Endothelial cell of umbilical vein (primary cell): ENCODE measurements at places on chromosomes 11 and 22. TPM values are rescaled to one million over a fixed set of nuclear protein-coding genes. Genes with fewer than 3 reads are reported as not detected.

GRCh38 chr11:28697920-28698827, 590.0 kb downstream of the METTL15 start:
- DNase-seq = peak; percentile 60

DNA sequence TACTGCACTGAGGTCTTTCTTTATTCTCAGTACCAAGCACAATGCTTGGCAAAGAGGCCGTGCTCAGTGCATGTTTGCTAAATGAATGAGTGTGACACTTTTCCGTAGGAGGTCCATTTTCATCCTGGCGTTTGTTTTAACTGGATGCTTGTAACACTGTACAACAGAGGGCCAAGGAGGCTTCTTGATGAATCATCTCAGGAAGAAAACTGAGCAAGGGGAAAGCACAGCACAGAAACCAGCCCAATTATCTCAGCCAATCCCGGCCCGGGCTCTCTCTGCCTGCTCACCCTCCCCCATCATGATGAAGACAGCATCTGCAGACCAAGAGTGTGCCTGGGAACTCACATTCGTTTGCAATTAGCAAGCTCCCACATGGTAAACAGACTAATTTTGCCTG, 570.3 kb downstream of the OPCML start:
- no peak for DNase-seq

GRCh38 chr11:14357881-14358728, 878 bp downstream of the RRAS2 start:
- peak; percentile 65 for DNase-seq

GRCh38 chr11:64233913-64234586, at the start of gene VEGFB:
TSS of gene VEGFB (plus strand) at chr11:64234584. CDS start at chr11:64234834, 250 bp downstream.
- DNase-seq = peak; percentile 48

DNA sequence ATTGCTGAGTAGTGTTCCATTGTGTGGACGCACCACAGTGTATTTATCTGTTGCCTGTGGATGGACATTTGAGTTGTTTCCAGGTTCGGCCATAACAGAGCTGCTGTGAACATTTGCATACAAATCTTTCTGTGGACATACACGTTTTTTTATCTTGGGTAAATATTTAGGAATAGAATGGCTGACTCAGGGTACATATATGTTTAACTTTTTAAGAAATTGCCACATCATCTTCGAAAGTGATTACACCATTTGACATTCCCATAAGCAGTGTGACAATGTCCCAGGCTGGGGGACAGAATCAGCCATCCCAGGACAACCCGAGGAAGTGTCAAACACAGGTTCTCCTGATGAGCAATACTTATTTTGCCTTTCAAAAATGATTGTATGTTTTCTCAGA, 87.9 kb downstream of the OSBP2 start:
- no peak for DNase-seq

DNA sequence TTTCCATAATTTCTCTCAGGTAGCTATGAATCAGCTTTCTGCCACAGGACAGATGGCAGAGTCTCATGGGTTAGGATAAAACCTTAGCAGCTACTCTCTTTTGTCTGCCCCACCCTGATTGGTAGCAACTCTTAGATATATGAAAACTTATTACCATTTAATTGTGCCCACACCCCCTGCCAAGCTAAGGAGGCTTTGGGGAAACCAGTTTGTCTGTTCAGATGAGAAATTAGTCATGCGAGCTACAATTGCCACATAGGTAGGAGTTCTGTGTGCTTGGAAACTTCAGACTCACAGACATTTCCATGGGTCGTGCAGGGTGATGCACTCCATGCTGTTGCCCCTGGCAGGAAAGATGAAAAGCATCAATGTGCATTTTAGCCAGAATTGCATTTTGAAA, 39.9 kb downstream of the CD44 start:
- DNase-seq = no peak

DNA sequence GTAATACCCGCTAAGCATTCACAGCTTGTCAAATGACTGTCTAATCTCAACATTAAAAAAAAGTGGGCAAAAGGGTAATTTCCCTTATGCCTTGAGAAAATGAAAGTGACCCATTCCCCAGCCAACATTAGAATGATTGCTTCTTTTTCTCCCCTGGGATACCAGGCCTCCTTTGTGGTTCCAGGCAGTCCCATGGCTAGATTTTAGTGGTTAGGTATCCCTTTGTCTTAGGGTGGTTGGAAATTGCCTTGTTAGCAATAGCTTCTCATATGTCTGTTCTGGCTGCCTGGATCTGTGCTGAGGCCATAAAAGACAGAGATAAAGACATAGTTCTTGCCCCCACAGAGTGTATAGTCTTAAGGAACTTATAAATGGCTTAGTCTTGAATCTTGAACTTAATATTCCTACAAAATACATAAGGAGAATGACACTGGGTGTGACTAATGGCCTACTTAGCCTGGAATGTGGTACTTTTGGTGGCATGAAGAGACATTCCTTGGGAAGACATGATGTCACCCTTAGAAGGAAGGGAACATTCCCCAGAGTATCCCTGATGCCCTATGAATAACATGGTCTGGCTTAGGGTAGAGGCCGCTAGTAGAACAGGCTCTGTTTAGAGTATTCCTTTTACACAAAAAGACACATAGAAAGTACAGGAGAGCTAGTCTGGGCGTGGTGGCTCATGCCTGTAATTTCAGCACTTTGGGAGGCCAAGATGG, 90.3 kb downstream of the ZBTB16 start:
- DNase-seq = no peak

DNA sequence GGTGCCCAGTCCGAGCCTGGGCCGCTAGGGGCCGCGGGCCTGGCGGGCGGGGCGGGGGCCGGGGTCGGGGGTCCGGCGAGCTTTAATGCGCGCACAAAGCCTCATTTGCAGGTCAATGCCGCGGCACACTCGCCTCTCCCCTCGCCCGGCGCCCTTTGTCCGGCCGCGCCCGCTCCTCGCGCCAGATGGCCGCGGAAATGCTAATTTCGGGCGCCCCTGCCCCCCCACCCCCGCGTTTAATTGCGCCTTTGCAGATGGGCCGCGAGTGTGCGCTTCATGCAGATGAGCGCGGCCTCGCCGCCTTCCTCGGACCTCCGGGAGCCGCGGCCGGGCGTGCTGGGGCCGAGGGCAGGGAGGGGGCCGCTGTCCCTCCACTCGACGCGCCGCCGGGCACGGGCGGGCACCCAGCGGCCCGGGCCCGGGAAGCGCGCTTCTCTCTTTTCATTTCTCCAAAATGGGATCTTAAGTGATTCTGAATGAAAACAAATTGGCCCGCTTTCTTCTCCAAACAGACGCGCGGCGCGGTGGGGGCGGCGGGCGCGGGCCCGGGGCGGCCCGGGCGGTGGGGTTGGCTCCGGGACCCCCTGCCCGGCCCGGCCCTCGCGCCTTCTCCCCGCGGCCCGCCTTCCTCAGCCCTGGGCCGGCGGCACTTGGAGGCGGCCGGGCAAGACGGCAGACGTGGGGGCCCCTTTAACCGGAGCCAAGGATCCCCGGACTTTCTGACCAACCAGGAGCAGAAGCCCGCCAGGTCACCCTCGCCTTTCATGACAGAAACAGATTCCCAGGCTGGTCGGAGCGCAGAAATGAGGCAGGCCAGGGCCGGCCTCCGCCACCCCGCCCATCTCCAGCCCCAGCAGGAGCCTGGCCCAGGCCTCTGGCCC, 22.9 kb downstream of the CDKN1C start:
- DNase-seq = no peak

- DNase-seq = no peak
These were observed at the start of gene JHY for GRCh38 chr11:122882189-122882856. TSS of gene JHY (plus strand) at chr11:122882759. CDS start at chr11:122885850, 3,091 bp downstream.

- no peak for DNase-seq
These were observed 875.3 kb downstream of the NTM start for GRCh38 chr11:132245403-132246385.

DNA sequence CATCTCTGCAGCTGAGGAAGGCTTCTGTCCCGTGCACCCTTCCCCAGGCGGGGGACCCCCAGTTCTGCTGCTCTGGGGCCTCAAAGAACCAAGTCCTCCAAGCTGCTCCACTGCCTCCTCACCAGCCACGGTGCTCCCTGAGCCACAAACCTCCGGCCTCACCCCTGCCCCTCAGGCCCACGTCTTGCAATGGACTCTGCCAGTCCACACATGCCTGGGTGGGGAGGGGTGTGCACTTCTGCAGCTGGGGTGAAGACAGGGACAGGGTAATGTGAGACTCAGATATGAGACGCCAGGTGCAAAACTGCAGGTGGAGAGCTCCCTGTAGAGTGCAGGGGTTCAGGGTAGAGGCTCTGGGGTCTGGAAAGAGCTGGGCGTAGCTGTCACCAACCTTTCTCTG, 3.2 kb upstream of the PTDSS2 start:
- DNase-seq = no peak

DNA sequence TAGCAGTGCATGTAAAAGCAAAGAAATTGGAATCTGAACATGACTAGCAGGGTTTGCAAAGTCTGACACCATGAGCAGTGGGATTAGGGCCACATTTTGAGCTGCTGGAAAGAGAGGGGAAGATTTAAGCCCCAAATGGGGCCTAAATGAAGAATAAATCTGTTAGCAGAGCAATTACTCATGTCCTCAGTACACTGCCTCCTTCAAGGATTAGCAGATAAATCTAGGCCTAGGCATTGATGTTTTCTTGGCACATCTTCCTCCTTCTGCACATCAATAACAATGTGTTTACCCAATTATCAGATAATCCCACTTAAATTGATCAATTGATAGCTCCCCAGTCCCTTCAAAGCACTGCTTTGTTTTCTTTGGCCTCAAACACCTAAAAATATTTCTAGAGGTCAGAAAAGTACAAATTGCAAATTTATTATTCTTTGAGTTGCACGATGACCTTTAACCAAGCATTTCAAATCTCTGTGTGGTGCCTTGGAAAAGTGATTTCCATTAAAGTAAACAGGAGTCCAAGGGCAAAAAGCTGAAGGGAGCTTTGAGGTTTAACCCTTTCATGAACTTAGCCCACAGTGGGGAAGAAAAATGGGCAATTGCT, 514.7 kb upstream of the CHORDC1 start:
- no peak for DNase-seq

DNA sequence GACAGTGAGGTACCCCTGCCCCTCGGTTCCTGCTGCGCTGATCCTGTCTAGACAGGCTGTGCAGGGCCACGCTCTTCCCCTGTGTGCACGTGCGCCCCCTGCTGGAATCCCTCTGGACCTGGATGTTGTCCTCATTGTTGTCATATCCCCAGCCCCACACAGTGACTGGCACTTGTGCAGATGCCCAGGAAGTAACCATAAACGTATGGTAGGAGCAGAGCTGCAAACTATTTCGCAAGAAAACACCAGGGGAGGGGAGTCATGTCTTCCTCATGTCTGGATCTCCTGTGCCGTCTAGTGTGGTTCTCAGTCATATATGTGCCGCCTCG, 114.7 kb downstream of the CRYBB2 start:
- DNase-seq = peak; percentile 44

GRCh38 chr11:122287401-122287800, 171.4 kb upstream of the BLID start:
- no peak for DNase-seq

DNA sequence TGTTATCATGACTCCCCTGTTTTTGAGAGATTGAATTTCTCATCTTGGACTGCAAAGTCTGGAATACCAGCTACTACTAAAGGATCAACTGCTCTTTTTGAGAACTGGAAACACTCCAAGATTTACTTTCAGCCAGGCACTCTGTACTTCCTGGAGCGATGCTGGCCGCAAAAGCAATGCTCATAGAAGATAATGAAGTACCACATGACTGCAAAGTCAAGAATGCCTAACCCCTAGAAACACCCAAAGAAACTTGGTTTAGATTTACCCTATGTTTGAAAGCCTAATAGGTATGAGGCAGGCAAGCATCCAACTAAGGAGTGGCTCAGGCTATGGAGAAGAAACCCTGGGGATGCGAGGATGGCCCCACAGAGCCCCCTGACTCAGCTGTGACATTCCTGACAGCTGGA, 47.7 kb upstream of the ARHGAP20 start:
- peak; percentile 33 for DNase-seq

- peak; percentile 64 for DNase-seq
These were observed 92.8 kb upstream of the OR9G4 start for GRCh38 chr11:56841210-56841810.

Gene ANGPTL5
- total RNA-seq = not detected in 2 replicates

Gene PRR33
- not detected in 2 replicates for total RNA-seq

Gene NRIP3
- 8.4 and 9.9 TPM in 2 replicates for total RNA-seq

Gene DEUP1
- total RNA-seq = not detected in 2 replicates

Gene LRRC74B
- total RNA-seq = not detected in 2 replicates

Gene OR6M1
- not detected in 2 replicates for total RNA-seq

Gene CD3E
- not detected in 2 replicates for total RNA-seq

Gene NXPE4
- not detected in 2 replicates for total RNA-seq

Gene C11orf86
- not detected in 2 replicates for total RNA-seq

Gene HPX
- 1.3 and 2.1 TPM in 2 replicates for total RNA-seq

Gene RRP8
- 19.4 and 23.3 TPM in 2 replicates for total RNA-seq

Gene OR8D1
- total RNA-seq = not detected in 2 replicates

Gene MB
- total RNA-seq = not detected in 2 replicates

Gene MAP6
- total RNA-seq = 0.18 TPM in 1 of 2 replicates, not detected in the other

Gene C11orf98
- total RNA-seq = 58.7 and 61.0 TPM in 2 replicates
